Neural crest cell (in vitro differentiated cells): ENCODE measurements at places on chromosomes 6 and 20. TPM values are rescaled to one million over a fixed set of nuclear protein-coding genes. Genes with fewer than 3 reads are reported as not detected.
A peak's percentile ranks its signal among the peaks of the same experiment; 100 is the strongest.

- peak overlapping the region; percentile 92 for H3K4me3 ChIP-seq
- H3K27ac ChIP-seq, result peak overlapping the region; percentile 65
- H3K27me3 ChIP-seq, result no peaks in the 10 kb centered on the region
- peaks cover 30% of the 10 kb centered on the region for H3K4me1 ChIP-seq
- DNase-seq, result peak; percentile 16
Observed at GRCh38 chr6:11094411-11094851, 797 bp downstream of the SMIM13 start.

- no peak overlapping the region for H3K27ac ChIP-seq
- no peaks in the 10 kb centered on the region for H3K27me3 ChIP-seq
- H3K4me3 ChIP-seq, result peak overlapping the region; percentile 92
- DNase-seq, result no peak
Observed at GRCh38 chr6:89116702-89117101, 1.2 kb downstream of the SRSF12 start.

DNA sequence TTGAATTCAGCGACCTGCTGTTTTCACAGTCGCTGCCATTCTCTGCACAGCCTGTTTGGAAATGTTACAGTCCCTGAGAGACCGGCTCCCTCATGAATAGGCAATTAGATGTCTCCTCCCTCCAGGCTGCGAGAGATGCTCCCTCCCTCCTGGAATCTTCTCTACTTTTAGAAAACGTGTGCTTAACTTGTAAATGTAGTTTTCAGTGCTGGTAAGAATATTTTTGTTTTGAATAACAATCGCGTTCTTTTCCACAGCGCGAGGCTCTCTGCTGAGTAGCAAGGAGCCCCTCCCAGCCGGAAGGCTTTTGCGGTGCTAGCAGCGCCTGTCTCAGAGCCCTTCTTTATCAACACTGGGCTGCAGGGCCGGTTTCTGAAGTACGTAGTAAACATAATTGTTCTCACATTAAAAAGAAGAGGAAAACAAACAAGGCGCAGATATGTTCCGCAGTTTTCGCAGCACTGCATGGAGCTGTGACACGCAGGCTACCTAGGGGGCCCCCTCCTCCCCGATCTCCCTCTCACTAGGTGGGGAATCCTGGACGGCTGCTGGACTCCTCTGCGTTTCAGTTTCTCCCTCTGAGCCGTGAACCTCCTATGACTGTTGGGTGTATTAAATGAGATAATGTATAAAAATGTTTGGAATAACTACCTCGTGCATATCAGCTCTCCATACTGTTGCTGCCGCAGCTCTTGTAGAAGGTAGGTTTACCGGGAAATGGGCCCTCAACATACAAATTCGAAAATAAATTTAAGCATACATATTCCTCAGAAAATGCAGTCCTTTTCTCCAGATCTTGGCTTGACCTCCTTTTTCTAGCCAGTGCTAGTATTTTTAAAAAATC lies 79.0 kb upstream of the SPACA1 start:
- peaks cover 3% of the 10 kb centered on the region for H3K27me3 ChIP-seq
- H3K4me3 ChIP-seq, result no peak overlapping the region
- no peaks in the 10 kb centered on the region for H3K36me3 ChIP-seq
- peak; percentile 16 for DNase-seq

DNA sequence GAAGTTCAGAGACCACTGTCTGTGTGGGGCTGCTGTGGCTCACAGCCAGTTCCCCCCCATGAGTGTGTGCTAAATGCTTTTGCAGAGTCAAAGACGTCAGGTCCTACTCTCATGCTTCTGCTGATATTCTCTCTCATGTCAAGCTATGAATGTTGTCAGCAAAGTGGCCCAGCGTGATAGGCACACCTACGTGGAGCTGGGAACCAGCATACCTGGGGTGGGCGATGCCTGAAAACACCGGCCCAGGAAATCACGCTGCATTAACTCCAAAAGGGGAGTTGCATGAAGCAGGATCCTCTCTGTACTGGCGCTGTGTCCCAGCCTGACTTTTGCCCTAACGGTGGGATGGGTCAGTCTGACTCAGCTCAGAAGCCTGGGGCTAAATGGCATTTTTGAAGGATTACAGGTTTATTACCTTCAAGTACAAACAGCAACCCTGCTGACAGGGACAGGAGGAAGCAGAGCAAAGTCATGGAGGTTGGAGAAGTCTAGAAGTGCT lies 9.0 kb upstream of the MRPS10 start:
- H3K27ac ChIP-seq, result no peak overlapping the region
- no peak overlapping the region for H3K4me3 ChIP-seq
- H3K36me3 ChIP-seq, result no peaks in the 10 kb centered on the region
- no peaks in the 10 kb centered on the region for H3K4me1 ChIP-seq
- H3K27me3 ChIP-seq, result no peaks in the 10 kb centered on the region

DNA sequence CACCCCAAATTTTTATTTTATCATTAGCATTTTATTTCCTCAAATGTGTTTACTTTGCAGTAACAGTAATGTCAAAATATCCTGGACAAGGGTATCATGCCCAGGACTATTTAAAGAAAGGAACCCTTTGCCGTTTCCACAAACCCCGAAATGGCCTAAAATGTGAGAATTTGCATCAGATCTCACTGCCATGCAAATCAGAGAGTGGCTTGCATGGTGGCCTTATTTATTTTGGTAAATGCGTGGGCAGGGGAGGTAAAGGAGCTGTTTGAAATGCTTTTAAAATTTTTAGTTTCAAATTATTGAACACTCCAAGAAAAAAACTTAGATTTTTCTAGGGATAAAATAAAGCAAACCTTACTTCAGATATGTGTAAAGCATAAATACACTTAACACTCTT lies 43.8 kb downstream of the ADAT2 start:
- no peak for DNase-seq
- H3K4me3 ChIP-seq, result no peak overlapping the region
- H3K36me3 ChIP-seq, result no peaks in the 10 kb centered on the region
- no peak overlapping the region for H3K27ac ChIP-seq
- peaks cover 19% of the 10 kb centered on the region for H3K4me1 ChIP-seq

DNA sequence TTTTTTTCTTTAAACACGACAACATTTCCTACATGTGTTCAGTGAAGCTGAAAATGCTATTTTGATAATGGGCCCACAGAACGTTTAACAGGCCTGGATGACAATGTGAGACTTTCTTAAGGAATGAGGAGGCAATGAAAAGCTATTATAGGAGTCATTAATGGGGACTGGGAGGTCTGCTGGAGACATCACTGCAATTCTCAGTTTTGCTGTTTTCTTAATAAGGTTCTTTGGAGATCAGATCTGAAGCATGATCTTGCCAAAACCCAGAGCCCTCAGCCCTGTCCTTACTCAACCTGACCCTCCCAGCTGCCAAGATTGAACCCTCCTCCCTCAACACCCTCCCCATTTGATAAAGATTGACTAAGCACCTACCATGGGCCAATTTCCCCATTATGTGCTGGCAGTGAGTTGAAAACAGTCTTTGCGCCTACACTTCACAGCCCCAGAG lies 353.1 kb downstream of the MAFB start:
- peaks cover 58% of the 10 kb centered on the region for H3K27me3 ChIP-seq
- DNase-seq, result no peak
- no peak overlapping the region for H3K4me3 ChIP-seq
- H3K36me3 ChIP-seq, result no peaks in the 10 kb centered on the region

GRCh38 chr6:135703621-135704020 lies 147.9 kb upstream of the PDE7B start:
- no peak overlapping the region for H3K4me3 ChIP-seq
- no peaks in the 10 kb centered on the region for H3K36me3 ChIP-seq
- no peak for DNase-seq
- no peaks in the 10 kb centered on the region for H3K27me3 ChIP-seq
- no peak overlapping the region for H3K27ac ChIP-seq
- no peaks in the 10 kb centered on the region for H3K4me1 ChIP-seq

DNA sequence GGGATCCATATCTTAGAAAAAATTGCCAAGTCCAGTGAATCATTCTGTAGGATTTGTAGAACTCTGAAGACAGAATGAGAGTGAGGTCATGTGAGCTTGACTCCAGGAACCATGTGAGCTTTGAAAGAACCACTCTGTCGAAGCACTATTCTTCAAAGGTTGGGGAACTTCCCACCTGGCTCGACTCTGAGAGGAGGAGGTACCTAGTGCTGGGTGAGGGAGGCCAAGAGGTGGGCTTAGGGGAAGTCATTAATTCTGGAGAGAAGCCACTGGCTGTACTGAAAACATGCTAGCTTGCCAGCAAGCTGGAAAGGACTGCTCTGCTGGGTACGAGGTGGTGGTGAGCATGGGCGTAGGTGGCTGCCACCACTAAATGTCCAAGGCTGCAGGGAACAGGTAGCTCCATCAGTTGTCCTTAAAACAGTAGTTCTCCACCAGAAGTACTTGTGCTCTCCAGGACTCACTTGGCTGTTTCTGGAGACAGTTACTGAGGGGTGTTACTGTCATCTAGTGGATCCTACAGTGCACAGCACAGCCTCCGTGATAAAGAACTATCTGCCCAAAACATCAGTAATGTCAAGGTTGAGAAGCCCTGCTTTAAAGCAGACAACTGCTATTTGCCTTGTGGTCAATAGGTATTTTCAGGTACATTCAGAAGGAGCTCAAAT lies 34.7 kb upstream of the SYNJ2 start:
- no peaks in the 10 kb centered on the region for H3K4me1 ChIP-seq
- H3K36me3 ChIP-seq, result peaks cover 57% of the 10 kb centered on the region
- H3K4me3 ChIP-seq, result no peak overlapping the region
- peaks cover 3% of the 10 kb centered on the region for H3K27me3 ChIP-seq

DNA sequence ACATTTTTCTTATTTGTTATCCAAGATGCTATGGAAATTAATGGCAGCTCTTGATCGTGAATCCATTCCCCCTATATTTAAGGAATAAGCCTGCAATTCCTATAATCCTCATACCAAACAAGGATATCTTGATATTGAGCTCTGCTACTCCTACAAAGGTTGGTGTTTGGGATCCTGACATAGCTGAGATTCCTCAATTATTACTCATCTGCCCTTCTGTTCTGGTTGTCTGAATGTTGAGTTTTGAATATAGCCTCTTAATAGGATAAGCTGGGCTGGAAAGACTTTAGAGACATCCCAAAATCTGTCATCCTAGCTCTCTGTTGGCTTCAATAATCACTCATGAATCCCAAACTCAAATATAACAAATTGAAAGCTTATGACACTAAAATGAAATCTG lies 49.9 kb downstream of the CLIC5 start:
- H3K36me3 ChIP-seq, result no peaks in the 10 kb centered on the region
- H3K4me1 ChIP-seq, result peaks cover 3% of the 10 kb centered on the region
- DNase-seq, result no peak

DNA sequence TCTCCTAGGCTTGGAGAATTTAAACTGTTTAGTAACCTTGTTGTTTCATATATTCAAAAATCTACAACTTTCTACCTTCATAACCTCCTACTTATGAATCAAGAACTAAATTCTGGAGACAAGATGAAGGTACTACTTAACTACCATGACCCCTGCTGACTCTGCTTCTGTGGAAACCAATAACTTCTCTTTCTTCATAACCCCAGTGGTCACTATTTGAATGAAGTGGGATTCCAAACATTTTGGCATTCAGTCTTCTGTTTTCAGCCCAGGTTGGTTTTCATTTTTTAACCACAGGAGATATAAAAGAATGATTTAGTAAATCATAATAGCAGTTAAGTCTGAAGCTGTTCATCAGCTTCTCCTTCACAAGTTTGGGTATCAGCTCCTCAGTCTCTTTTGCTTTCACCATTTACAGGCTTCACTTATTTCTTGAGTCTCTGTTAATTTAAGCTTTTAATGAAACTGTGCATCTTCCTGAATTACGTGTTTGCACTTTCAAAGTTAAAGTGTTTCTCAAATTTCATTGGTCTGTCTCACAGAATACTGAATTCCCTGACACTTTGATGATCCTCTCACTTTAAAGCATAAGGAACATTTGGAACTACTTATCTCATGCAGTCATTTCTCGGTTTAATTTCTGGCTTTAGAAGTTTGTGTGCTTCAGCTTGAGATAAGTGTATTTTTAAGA lies 9.5 kb downstream of the SENP6 start:
- H3K4me3 ChIP-seq, result no peak overlapping the region
- no peaks in the 10 kb centered on the region for H3K27me3 ChIP-seq
- DNase-seq, result no peak
- peaks cover 54% of the 10 kb centered on the region for H3K4me1 ChIP-seq
- no peaks in the 10 kb centered on the region for H3K36me3 ChIP-seq

- no peaks in the 10 kb centered on the region for H3K4me1 ChIP-seq
- no peak overlapping the region for H3K27ac ChIP-seq
- no peak overlapping the region for H3K4me3 ChIP-seq
- DNase-seq, result no peak
- H3K27me3 ChIP-seq, result peaks cover 8% of the 10 kb centered on the region
Observed at GRCh38 chr6:27112974-27113373, 134.5 kb upstream of the PRSS16 start.

DNA sequence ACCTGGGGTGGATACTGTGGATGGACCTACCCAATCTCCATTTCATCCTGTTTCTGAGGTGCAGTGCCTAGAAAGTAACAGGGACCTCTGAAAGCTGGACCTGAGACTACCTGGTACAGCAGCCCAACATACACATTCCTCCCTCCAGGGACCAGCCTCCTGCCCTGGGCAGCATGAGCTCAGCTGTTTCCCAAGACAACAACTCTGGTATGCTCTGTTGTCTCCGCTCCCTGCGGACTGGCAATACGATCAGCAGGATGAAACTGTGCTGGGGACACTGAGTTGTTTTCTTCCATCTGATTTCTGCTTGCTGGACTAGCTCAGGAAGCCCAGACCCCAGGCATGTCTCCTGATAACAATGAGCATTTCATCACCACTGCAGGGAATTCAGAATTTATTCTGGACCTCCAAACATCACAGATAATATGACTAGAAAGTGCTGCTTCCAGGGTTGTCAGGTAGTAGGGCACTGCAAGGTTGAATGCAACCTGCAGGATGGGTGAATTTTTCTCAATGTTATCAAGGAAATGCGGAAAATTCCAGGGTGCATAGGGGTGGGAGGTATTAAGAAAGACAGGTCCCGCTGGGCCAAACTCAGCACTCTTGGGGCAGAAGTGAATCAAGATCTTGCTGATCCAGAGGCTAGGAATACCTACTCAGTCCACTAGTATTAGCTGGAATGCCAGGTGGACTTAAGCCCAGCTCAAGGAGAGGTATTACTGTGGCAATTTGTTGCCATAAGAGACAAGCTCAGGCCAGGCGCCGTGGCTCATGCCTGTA lies 38.9 kb upstream of the SLC4A11 start:
- no peak overlapping the region for H3K27ac ChIP-seq
- H3K4me3 ChIP-seq, result no peak overlapping the region

- H3K4me3 ChIP-seq, result no peak overlapping the region
- no peak overlapping the region for H3K27ac ChIP-seq
- no peaks in the 10 kb centered on the region for H3K36me3 ChIP-seq
- no peak for DNase-seq
Observed at GRCh38 chr6:25987845-25988244, 25.2 kb downstream of the TRIM38 start.

GRCh38 chr6:158910484-158911440 lies 89.2 kb downstream of the RSPH3 start:
- peaks cover 9% of the 10 kb centered on the region for H3K36me3 ChIP-seq
- peak overlapping the region; percentile 90 for H3K27ac ChIP-seq
- no peaks in the 10 kb centered on the region for H3K27me3 ChIP-seq
- H3K4me1 ChIP-seq, result peaks cover 37% of the 10 kb centered on the region

LST1 gene
- not detected in 2 replicates for total RNA-seq

TRIM15 gene
- not detected in 2 replicates for total RNA-seq

SLC35F1 gene
- total RNA-seq, result 41.4 and 43.1 TPM in 2 replicates

PMEPA1 gene
- total RNA-seq, result 3.2 and 4.2 TPM in 2 replicates

LHFPL5 gene
- not detected in 2 replicates for total RNA-seq

TBPL1 gene
- total RNA-seq, result 50.2 and 53.2 TPM in 2 replicates

MATN4 gene
- 0.18 TPM in 1 of 2 replicates, not detected in the other for total RNA-seq

GMPR gene
- total RNA-seq, result 0.16 TPM in 1 of 2 replicates, not detected in the other
